Smooth muscle cell of the brain vasculature (primary cell): ENCODE measurements at places on chromosomes 5 and 9.

DNA sequence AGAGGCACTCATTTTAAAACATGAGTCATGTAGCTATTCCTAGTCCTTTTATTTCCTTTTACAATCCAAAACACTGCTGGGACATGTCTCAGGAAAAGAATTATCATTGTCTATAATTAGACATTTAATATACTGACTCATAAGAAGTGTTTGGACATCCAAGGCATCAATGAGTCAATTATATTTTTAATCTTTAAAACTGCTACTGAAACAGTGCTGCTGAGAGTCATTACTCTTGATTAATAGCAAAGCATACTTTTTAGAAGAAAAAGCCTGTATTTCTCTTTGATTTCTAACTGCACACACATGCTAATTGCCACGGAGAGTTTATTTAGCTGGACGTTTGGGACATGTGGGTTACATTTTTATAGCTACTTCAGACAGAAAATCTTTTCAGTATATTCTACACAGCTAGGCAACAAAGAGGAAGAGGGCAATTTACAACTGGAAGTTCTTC is 1249.0 kb upstream of the CDH18 start:
- DNase-seq, result no peak

DNA sequence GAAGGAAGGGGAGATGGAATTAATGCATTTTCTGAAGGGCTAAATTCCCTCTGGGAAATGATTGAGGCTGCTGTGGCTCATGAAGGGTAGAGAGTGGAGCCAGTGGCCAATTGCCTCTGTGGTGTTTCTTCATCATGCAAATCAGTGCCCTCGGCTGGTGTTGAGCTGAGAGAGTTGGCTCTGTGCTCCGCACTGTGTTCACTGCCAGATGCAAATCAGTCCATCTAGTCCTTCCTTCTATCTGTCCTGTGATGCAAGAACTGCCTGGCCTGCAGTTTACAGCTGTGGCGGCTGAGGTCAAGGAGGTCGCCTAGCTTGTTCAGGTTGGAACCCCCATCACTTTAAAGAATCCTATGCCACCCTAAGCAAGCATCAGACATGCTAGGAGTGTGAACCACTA is 6.0 kb downstream of the TMEM171 start:
- DNase-seq, result no peak

DNA sequence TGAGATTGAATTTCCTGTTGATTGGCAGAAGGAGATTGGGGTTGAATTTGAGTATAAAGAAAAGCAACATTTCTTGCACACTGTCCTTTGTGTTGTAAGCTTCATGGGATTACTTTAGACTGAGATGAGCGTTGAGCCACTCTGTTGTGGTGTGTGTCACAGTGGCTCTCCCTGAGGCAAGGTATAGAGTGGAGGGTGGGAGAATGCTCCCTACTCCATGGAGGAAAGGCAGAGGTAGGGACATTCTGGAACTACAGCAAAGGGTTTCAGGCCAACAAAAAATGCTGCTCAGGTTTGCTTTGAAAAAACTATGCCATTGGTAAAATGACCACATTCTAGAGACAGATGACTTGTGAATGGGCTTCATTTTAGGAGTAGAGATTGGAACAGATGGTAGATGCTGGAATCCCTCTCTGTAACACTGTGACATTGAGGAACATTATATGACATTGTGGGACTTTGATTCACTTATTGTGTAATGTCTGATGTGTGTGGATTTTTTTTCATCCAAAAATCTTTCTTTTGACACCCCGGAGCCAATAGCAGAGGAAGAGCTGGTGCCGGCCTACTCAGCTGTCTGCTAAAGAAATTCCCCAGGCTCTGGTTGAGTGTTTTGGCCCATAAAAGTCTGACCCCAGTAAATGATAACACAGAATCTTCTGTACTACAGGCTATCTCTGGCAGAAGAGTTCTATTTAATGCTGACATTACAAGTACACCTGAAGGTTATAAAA is 6.2 kb upstream of the CEP120 start:
- DNase-seq, result no peak

DNA sequence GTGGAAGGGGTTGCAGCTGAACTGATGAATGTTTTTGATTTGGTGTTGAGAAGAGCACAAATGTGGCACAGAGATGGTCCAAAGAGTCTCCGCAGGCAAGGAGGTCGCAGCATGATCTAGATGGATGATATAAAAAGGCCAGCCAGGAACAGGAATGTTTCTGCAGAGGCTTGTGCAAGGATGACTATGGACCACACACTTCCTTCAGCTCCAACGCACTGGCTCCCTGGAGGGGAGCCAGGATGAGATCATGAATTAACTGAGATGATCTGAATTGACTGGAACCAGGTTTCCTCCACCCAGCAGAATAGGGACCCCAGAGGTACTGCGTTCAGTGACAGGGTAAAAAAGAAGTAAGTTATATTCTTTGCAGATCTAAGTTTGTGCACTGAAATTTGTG is 89.0 kb downstream of the ARSB start:
- no peak for DNase-seq

DNA sequence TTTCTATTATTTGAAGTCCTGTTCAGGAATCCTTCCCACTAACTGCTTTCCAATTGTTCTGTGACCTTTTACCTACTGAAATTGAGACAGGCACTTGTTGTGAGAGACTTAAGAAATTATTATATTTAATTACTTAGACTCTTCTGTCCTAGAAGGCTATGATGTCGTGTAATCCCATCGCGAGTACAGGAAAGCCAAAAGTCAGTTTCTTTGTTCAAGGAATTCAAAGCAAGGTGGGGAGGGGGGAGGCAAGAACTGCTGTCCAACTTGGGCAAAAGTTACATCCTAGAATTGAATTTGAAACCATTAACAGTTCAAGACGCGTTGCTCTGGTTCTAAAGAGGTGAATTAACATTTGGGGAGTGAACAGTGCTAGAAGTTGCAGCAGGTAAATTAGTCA is 17.9 kb downstream of the NDUFA8 start:
- DNase-seq, result no peak

DNA sequence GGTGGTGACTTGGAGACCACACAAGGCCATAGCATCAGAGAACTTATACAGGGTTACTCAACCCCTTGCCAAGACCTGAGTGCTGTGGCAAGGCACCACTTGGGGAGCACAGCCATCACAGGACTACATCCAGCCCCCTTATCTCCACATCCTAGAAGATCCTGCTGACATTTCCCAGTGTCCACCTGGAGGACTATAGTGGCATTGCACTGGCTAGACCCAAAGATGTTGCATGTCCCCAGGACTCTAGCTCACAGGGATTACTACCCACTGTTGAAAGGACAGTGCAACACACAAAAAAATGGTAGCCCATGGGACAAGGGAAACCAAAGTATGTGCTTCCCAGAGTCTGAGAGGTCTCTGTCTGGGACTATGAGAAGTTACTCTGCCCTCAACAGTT is 411.1 kb upstream of the NUDT12 start:
- DNase-seq, result no peak

DNA sequence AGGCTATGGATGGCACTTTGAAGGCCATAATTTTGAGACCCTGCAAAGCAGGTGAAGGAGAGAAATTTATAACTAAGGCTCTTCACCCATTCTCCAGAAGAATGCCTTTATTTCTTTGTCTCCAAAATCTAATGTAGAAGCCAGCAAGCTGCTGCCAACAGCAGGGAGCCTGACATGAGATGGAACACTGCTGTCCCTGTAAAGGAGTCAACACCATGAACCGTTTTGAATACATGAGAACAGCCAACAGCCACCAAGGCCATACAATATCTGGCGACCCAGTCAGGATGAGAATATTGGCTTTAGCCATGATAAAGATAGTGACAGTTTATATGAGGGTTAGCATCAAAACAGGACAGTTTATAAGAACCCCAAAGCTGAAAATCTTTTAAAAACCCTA is 121.2 kb upstream of the LIFR start:
- no peak for DNase-seq

DNA sequence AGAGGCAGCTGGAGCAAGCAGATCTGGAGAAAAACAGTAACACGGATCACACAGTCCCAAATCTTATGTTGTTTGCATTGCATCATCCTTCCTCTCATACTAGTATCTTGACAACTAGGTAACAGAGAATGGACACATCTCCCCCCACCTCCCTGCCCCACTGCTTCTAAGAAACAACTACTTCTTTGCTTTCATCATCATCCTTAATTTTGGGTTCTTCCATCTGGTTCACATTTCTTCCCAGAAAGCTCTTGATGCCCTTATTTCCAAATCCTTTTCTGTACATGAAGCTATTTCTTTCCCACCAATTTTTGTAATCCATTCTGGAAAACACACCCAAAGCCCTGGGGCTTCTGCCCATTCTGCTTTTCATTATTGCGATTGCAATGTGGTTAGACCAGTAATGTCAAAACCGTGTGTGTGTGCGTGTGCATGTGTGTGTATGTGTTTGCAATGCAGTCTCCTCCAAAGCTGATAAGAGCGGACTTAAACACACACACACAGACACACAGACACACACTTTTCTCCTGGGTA is 254.7 kb upstream of the SLC30A5 start:
- DNase-seq, result no peak

DNA sequence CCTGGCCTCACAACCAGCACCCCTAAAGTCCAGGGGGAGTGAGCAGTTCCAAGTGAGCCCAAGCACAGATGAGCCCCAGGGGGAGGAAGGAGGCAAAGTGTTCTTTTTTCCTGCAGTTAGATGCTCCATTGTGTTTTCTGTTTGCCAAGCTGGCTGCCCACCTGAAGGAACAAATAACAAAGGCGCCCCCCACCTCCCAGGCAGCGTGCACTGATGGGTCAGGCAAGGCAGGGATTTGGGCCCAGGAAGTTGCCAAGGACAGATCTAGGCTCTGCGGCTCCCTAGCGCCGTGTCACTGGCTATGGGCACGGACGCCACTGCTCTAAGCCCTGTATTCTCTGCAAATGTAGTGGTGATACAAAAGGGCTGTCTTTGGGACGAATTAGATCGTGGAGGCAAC is 21.8 kb downstream of the FGF1 start:
- DNase-seq, result no peak
